Stimulated activated CD8-positive, alpha-beta memory T cell treated with anti-CD3 and anti-CD28 coated beads, Interleukin-4, amount 100 ng/mL, for 4 hours (primary cell): ENCODE measurements at places on chromosomes 1 and 21.

GRCh38 chr1:184424157-184424556 is 37.3 kb downstream of the C1orf21 start:
- DNase-seq: no peak

DNA sequence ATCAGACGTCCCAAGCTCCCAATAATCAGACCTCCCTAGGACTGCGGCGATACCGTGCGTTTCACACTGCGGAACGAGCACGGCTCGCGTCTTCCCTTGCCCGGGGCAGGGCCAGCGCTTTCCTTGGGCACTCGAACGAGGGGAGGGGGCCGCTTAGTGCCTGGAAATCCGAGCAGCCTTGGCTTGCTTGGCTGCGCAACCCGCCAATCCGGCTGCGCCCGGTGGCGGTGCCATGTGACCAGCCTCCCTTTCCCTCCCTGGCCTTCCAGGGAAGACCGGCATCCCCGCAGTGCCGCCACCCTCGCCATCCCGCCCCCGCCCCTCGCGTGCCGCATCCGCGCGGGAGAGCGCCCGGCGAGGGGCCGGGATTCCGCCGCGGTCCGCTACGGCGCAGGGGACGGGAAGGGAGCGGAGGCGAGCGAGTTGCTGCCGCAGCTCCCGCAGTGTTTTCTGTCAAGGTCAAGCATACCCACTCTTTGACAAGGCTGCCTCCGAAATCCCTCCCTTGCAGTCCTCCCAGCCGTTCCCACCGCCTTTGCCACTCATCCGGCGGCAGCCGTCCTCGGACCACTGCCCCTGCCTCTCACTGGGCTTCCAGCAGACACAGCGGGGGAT is 8.3 kb upstream of the RNF19B start:
- no peak for DNase-seq

DNA sequence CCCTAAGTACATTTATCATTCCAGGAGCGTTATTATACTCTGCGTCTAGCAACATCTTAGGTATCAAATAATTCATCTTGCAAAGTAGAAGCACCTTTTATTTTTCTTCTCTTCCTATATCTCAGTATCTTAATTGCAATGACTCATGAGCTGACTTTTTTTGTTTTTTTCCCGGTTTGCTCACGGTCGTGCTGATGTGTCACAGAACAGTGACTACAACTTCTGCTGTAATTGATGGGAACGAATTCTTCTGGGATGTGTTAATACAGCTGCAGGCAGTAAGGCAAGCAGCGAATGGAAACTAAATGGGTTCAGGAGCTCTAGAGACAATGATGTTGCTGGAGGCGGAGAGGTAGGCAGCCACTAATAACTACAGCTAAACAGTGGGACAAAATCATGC is 89.8 kb upstream of the TMPRSS15 start:
- DNase-seq: no peak

- DNase-seq: no peak
Measured at GRCh38 chr1:25168193-25169071, 63.9 kb downstream of the SYF2 start.

GRCh38 chr1:212283741-212284140 is 1.5 kb upstream of the PPP2R5A start:
- DNase-seq: no peak

GRCh38 chr1:228073857-228074545 is 8.5 kb upstream of the ARF1 start:
- no peak for DNase-seq

DNA sequence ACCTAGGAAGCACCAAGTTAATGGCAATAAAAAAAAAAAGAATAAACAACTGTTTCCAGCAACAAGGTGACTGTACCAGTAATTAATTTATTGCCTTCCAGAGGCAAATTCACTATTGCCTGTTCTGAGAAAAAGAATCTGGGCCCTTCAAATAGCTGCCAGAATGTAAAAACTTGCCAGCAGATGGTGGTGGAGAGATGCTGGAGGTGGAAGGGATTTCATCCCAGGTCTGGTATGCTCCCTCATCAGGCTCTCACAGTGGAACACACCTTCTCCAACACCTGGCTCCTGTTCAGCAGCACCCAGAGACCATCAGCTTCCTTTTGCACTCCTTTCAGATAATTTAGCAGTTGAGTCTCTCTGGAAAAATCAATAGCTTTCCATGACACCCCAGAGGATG is 792.9 kb upstream of the ADAMTS5 start:
- no peak for DNase-seq

DNA sequence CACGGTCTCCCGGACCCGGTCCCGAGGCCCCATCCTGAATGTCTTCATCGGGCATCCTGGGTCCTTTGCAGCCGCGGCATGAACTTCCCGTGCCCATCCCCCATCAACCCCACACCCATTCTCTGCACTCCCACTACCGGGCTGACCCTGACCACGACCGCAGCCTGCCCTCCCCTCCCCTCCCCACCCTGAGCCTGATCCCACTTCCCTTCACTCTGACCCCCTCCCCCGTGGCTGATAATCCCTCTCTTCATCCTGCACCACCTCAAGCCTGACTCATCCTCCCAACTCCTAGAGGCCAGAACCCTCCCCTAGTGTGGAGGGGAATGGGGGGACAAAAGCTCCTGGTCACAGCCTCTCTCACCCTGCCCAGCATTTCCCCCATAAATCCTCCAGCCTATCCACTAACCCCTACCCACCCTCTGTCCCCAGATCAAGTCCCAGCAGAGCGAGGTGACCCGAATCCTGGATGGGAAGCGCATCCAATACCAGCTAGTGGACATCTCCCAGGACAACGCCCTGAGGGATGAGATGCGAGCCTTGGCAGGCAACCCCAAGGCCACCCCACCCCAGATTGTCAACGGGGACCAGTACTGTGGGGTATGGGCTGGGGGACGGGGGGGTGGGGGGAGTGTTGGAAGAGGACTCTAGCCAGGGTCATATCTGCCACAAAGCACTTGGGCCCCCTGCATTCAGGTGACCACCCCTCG is 602 bp downstream of the SH3BGRL3 start:
- no peak for DNase-seq

- no peak for DNase-seq
Measured at GRCh38 chr1:242525360-242525722, 844 bp upstream of the PLD5 start.

GRCh38 chr1:198699167-198700015 is 60.6 kb downstream of the PTPRC start:
- peak; percentile 45 for DNase-seq

- no peak for DNase-seq
Measured at GRCh38 chr1:32045772-32046171, 27.0 kb upstream of the TMEM39B start.

DNA sequence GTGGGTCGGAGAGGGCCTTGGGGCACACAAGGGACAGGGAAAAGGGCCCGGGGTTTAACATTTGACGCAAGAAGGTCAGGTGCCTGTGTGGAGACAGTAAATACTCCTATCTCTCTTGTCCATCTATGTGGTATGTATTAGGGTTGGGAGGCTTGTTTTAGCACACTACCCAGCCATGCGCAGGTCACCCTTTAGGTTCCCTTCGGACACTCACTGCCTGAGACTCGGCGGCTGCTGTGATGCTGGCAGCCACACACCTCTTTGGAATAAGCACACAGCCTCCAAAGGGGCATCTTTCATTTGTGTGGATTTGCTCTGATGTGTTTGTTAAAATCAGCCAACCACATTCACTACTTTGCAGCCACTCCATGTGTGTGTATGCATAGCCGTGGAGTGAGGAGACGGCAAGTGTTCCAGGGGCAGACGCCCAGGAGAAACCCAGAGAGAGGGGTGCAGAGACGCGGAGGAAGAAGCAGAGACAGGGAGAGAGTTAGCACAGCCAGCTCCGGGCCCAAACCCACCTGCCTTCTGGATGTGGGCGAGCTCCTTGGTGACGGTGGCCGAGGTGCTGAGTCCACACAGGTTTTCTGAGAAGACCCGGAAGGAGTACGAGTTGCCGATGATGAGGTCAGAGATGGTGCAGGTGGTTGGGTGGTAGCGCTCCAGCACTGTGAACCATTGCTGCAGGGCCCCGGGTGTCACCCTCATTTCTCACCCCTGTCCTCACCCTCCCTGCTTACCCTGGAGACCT is 5.7 kb downstream of the MYBPH start:
- DNase-seq: no peak

GRCh38 chr1:44664730-44665370 is 9.4 kb downstream of the TMEM53 start:
- DNase-seq: no peak

DNA sequence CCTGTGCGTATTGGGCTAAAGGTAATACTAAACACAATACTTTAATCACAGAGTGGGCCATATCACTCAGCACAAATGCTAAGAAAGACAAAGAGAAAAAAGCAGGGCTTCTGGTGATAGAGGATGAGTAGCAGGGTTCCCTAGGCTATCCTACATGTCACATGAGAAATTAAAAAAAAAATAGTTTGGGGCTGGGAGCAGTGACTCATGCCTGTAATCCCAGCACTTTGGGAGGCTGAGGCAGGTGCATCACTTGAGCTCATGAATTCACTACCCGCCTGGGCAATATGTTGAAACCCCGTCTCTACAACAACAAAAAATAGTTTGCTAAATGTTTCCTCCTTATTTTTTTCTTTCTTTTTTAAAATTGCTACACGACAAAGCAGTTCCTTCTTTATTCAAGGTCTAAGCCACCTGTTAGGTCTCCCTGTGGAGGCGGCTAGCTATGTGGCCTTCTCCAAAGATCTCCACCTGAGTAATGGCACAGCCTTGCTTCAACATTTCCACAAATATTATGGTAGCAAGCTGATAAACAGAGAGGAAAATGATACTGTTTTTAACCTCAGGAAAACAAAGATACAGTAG is 1.5 kb downstream of the ENSA start:
- DNase-seq: no peak

- DNase-seq: no peak
Measured at GRCh38 chr21:37082375-37082774, 9.3 kb downstream of the TTC3 start.

- no peak for DNase-seq
Measured at GRCh38 chr1:43381612-43382011, 8.0 kb downstream of the MED8 start.

DNA sequence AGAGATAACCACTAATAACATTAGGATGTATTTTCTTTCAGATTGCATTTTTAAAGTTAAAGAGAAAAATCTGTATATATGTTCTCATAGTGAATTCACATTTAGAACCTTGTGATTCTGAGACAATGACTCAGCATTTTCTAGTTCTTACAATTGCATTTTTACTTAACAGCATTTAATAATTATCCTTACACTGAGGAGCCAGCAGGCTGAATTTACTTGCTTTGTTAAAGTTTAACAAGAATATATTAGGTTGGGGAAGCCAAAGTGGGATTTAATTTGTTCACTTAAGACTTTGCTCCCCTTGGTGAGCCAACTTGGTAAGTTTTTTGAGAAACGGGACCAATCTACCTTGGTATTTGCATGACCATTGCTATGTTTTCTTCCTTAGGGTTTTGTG is 4.5 kb downstream of the PATJ start:
- DNase-seq: no peak

- DNase-seq: no peak
Measured at GRCh38 chr1:166933140-166933539, 42.2 kb downstream of the ILDR2 start.

GRCh38 chr1:39609618-39610331 is 29.7 kb downstream of the HEYL start:
- peak; percentile 56 for DNase-seq
